ENCODE measurements at places on chromosomes 13 and 19.
A peak's percentile ranks its signal among the peaks of the same experiment; 100 is the strongest.

GRCh38 chr19:51150627-51151026, 8.5 kb downstream of the SIGLEC7 start:
- DNase-seq: no peak
- H3K4me3 ChIP-seq: no peak overlapping the region
- no peaks in the 10 kb centered on the region for H3K4me1 ChIP-seq
- no peaks in the 10 kb centered on the region for H3K36me3 ChIP-seq
- no peak overlapping the region for H3K27ac ChIP-seq

GRCh38 chr19:1921825-1922224, 16.6 kb downstream of the ADAT3 start:
- no peaks in the 10 kb centered on the region for H3K36me3 ChIP-seq
- H3K27me3 ChIP-seq: no peaks in the 10 kb centered on the region
- DNase-seq: no peak
- no peaks in the 10 kb centered on the region for H3K4me1 ChIP-seq
- H3K4me3 ChIP-seq: no peak overlapping the region

GRCh38 chr13:37313372-37313771, 207.9 kb upstream of the CSNK1A1L start:
- H3K27ac ChIP-seq: no peak overlapping the region
- H3K4me1 ChIP-seq: no peaks in the 10 kb centered on the region
- no peak overlapping the region for H3K4me3 ChIP-seq
- DNase-seq: no peak
- no peaks in the 10 kb centered on the region for H3K36me3 ChIP-seq

DNA sequence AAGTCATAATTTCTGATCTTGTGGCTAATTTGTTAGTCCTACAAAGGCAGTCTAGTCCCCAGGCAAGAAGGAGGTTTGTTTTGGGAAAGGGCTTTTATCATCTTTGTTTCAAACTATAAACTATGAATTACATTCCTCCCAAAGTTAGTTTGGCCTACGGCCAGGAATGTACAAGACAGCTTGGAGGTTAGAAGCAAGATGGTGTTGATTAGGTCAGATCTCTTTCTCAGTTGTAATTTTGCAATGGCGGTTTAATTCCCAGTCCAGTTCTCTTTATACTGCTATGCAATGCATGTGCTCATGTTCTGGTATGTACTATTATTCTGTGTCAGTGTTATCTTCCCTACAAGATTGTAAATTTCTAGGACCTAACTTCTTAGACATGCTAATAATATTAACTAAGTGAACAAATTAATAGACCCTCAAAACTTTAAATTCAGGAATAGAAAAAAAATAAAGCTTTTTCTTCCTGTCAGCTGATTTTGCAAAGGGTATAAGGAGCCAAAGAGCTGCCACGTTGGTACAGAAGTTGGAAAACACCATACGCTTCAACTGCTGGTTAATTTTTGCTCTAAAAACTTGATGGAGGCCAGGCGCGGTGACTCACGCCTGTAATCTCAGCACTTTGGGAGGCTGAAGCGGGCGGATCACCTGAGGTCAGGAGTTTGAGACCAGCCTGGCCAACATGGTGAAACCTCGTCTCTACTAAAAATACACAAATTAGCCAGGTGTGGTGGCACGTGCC, 1.3 kb upstream of the DNAJC15 start:
- DNase-seq: no peak
- no peaks in the 10 kb centered on the region for H3K27me3 ChIP-seq
- peaks cover 16% of the 10 kb centered on the region for H3K4me1 ChIP-seq

DNA sequence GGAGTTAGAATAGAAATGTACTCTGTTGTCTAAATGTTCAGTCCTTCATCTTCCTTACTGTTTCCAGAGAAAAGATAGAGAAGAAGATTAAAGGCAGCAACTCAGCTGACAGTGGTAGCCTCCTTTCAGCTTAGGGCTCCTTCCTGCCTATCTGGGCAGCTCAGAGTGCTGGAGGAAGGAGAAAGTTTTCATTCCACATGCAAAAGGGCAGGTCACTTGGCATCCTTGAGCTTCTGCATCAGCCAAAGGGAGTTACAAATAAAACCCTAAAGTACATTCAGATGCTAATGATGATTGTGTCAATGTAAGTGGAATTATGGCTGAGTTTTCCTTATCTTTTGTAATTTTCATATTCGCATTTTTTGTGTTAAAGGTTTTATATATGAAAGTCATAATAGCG, 58.9 kb downstream of the ESD start:
- no peaks in the 10 kb centered on the region for H3K27me3 ChIP-seq
- H3K4me1 ChIP-seq: no peaks in the 10 kb centered on the region
- no peak overlapping the region for H3K27ac ChIP-seq
- no peak for DNase-seq

DNA sequence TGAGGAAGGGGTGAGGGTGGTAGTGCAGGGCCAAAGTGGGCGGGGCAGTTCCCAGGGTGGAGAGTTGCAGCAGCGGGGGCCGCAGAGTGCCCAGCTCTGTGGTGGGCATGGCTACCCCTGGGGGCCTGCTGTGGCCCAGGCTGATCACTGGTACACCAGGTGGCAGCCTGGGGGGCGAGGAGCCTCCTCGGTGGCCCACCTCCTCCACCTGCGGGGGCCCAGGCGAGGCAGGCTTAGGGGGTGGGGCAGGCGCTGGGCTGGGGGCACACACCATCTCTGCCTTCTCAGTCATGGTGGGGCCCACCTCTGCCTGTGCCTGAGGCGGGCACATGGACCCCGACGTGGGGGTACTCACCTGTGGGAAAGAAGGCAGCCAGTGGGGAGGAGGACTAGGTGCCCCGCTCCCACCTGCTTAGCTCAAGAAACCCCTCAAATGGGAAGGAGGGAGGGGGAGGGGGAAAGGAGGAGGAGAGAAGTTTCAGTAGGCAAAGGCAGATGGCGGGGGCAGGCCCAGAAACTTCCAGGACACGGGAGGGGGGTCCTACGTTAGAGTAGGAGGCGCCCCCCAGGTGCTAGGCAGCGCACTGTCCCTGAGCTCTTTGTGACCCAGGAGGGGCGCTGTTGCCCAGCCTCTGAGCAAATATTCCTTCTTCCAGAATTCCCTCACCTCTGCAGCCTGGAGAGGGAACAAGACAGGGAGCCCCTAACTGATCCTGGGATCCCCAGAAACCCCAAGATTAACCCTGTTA, 1.6 kb downstream of the LYL1 start:
- no peak for DNase-seq
- peaks cover 71% of the 10 kb centered on the region for H3K4me1 ChIP-seq
- no peaks in the 10 kb centered on the region for H3K36me3 ChIP-seq
- H3K4me3 ChIP-seq: peak overlapping the region; percentile 46

GRCh38 chr13:49373716-49374115, 70.1 kb downstream of the CAB39L start:
- no peaks in the 10 kb centered on the region for H3K27me3 ChIP-seq
- H3K27ac ChIP-seq: no peak overlapping the region
- no peak for DNase-seq
- no peak overlapping the region for H3K4me3 ChIP-seq
- H3K36me3 ChIP-seq: no peaks in the 10 kb centered on the region

GRCh38 chr19:35710784-35711723, 6.7 kb downstream of the ZBTB32 start:
- peaks cover 10% of the 10 kb centered on the region for H3K4me1 ChIP-seq
- H3K27me3 ChIP-seq: no peaks in the 10 kb centered on the region
- no peak overlapping the region for H3K4me3 ChIP-seq
- DNase-seq: no peak

GRCh38 chr19:46366620-46367292, 19.9 kb downstream of the PPP5C start:
- peaks cover 19% of the 10 kb centered on the region for H3K4me1 ChIP-seq
- DNase-seq: no peak
- H3K36me3 ChIP-seq: peaks cover 33% of the 10 kb centered on the region
- H3K27me3 ChIP-seq: no peaks in the 10 kb centered on the region

GRCh38 chr19:18996351-18996750, 37.0 kb downstream of the SUGP2 start:
- DNase-seq: no peak
- H3K4me3 ChIP-seq: no peak overlapping the region
- no peaks in the 10 kb centered on the region for H3K27me3 ChIP-seq
- no peaks in the 10 kb centered on the region for H3K36me3 ChIP-seq

- DNase-seq: no peak
- H3K27ac ChIP-seq: no peak overlapping the region
- H3K4me1 ChIP-seq: peaks cover 19% of the 10 kb centered on the region
- H3K27me3 ChIP-seq: no peaks in the 10 kb centered on the region
- H3K4me3 ChIP-seq: no peak overlapping the region
Observed at GRCh38 chr13:48153186-48153585, 58.3 kb upstream of the MED4 start.

DNA sequence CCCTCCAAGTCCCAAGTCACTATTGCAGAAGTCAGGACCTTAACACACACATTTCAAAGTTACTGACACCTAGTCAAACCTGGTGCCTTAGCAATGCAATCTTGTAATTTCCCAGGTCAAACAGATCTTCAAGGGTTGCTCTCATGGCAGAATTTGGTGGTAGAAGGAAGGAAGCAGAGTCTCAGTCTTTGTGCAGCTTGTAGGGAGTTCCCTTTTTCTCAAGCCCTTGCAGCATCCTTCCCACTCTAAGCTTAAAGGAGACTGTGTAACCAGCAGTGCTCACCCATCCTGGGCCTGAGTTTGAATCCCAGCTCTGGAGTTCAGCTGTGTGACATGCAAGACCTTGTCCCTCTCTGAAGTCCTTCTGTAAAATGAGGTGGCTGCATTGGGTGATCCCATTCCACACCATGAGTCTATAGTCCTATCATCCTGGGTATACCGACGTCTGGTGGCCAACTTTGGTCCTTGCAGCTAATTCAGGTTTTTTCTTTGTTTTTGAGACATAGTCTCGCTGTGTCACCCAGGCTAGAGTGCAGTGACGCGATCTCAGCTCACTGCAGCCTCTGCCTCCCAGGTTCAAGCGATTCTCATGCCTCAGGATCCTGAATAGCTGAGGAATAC, 9.8 kb downstream of the SIGLEC10 start:
- no peaks in the 10 kb centered on the region for H3K36me3 ChIP-seq
- H3K27me3 ChIP-seq: no peaks in the 10 kb centered on the region
- H3K4me3 ChIP-seq: no peak overlapping the region
- DNase-seq: no peak
- H3K4me1 ChIP-seq: no peaks in the 10 kb centered on the region
- no peak overlapping the region for H3K27ac ChIP-seq

GRCh38 chr13:66200555-66200954, 1029.6 kb downstream of the PCDH9 start:
- H3K27me3 ChIP-seq: no peaks in the 10 kb centered on the region
- H3K36me3 ChIP-seq: no peaks in the 10 kb centered on the region
- DNase-seq: no peak

DNA sequence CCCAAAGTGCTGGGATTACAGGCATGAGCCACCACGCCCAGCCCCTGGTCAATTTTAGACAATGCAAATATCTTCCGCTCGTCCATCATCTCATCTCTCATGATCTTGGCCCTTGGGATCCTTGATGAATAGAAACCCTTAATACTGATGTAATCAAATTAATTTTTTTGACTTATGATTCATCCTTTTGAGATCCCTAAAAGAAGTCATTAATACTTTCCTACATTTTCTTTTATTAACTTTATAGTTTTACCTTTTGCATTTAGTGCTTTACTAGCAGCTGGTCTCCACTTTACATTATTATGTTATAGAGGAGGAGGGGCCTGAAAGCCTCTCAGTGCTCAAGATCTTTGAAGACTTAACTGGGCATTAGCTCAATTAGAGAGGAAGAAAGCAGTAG, 7.7 kb upstream of the KASH5 start:
- no peak for DNase-seq
- H3K36me3 ChIP-seq: no peaks in the 10 kb centered on the region
- no peak overlapping the region for H3K4me3 ChIP-seq
- no peaks in the 10 kb centered on the region for H3K4me1 ChIP-seq
- no peak overlapping the region for H3K27ac ChIP-seq
- H3K27me3 ChIP-seq: no peaks in the 10 kb centered on the region

DNA sequence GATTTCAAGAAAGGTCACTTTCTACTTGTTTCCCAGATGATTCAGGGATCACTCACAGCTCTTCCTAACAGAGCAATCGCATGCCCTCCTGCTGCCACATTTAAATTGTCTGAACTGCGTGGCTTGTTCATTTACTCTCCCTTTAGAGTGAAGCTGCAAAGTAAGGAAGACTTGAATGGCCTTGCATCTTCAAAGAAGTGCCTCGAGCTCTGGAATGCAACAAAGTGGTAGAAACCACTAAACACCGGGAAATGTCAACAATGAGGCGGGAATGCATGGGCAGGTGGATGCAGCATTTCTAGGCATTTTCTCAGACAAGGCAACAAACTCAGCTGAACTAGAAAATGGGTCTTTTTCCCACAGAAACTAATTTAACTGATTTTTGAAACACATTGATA, 10.3 kb upstream of the DACH1 start:
- no peak overlapping the region for H3K4me3 ChIP-seq
- no peaks in the 10 kb centered on the region for H3K27me3 ChIP-seq
- peaks cover 13% of the 10 kb centered on the region for H3K4me1 ChIP-seq
- H3K36me3 ChIP-seq: no peaks in the 10 kb centered on the region
- no peak for DNase-seq

GRCh38 chr13:23627410-23627809, 57.2 kb downstream of the TNFRSF19 start:
- DNase-seq: no peak
- H3K4me3 ChIP-seq: no peak overlapping the region
- H3K4me1 ChIP-seq: no peaks in the 10 kb centered on the region
- H3K36me3 ChIP-seq: peaks cover 10% of the 10 kb centered on the region

DNA sequence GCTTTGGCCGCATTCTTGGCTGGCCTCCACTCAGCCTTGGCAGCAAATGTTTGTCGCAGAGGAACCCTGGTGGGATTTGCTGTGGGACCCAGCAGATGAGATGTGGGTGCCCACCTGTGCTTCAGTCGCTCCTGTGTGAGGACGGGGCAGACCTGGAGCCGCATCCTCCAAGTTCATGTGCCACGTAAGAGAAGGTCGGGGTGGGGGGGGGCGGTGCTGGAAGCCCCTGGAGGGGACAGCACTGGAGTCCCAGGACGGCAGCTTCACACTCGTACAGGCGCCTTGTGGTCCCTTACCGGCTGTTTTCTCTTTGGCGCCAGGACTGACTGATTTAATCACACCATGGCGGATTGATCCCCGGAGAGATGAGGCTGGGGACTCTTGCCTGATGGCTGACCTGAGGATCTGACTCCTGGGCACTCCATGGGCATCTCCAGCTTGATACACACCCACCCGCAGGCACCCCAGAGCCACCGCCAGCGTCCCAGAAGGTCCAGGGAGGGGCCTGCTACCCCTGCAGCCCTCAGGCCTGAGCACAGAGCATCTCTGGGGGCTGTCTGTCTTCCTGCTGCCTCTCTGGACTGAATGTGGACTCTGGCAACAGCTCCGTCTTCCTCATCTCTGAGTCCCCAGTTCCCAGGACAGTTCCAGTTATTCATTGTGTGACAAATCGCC, 10.0 kb upstream of the GRTP1 start:
- H3K27me3 ChIP-seq: no peaks in the 10 kb centered on the region
- no peak overlapping the region for H3K27ac ChIP-seq
- no peak for DNase-seq
- no peaks in the 10 kb centered on the region for H3K4me1 ChIP-seq
- H3K36me3 ChIP-seq: no peaks in the 10 kb centered on the region

GRCh38 chr13:28375250-28375930, 119.5 kb downstream of the FLT1 start:
- peaks cover 12% of the 10 kb centered on the region for H3K4me1 ChIP-seq
- no peak overlapping the region for H3K4me3 ChIP-seq
- no peak for DNase-seq
- H3K27me3 ChIP-seq: no peaks in the 10 kb centered on the region

- no peak overlapping the region for H3K27ac ChIP-seq
- H3K4me3 ChIP-seq: no peak overlapping the region
- no peak for DNase-seq
- no peaks in the 10 kb centered on the region for H3K27me3 ChIP-seq
- H3K4me1 ChIP-seq: no peaks in the 10 kb centered on the region
- H3K36me3 ChIP-seq: no peaks in the 10 kb centered on the region
Observed at GRCh38 chr13:44865722-44866410, 123.4 kb downstream of the NUFIP1 start.

GRCh38 chr19:32063601-32064000, 281.8 kb upstream of the ZNF507 start:
- no peaks in the 10 kb centered on the region for H3K27me3 ChIP-seq
- no peak for DNase-seq
- H3K36me3 ChIP-seq: no peaks in the 10 kb centered on the region
- H3K4me3 ChIP-seq: no peak overlapping the region
- no peak overlapping the region for H3K27ac ChIP-seq

Measured in vagina (tissue), 2 donors.